ENCODE measurements at places on chromosomes 6 and 20.

DNA sequence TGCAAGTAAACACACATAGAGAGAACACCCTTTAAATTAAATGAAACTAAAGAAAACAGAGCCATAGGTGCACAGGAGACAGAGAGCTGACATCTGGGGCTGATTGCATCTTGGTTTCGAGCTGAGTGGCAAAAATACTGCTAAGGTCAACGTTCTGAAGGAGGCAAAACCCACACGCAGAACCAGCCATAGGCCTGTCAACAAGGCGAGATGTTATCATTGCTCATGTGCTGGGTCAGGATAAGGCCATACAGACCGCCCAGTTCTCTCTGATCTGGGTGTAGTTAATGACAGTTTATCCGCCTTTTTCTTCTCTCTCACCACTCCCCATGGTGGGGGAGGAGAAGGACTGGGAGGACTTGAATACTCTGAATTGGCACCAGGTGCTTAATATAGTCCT is 4.5 kb upstream of the FAM110A start:
- no peak for DNase-seq

DNA sequence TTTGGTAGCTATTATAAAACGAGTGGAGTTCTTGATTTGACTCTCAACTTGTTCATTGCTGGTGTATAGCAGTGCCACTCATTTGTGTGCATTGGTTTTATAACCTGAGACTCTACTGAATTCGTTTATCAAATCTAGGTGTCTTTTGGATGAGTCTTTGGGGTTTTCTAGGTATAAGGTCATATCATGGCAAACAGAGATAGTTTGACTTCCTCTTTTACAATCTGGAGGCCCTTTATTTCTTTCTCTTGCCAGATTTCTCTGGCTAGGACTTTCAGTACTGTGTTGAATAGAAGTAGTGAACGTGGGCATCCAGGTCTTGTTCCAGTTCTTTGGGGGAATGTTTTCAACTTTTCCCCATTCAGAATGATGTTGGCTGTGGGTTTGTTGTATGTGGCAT is 38.8 kb downstream of the SUMO4 start:
- no peak for DNase-seq

- DNase-seq: no peak
Measured at GRCh38 chr6:161215876-161216615, 57.8 kb downstream of the AGPAT4 start.

DNA sequence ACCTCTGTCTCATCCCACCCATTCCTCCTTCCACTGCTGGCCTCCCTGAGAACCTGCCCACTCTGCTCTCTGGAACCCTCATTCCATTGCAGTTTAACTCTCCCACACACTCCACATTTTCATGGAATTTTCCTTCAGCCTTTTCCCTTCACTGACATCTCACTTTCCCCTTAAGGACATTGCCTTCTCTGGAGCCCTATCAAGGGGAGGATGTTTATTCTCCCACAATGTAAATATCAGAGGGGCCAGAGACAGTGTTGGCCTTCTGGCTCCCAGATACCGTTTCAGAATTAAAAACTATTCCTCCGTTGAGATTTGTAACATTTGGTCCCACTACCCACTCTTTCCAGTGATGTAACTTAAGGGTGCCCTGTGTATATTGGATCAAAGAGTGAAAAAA is 199.5 kb upstream of the KCNK16 start:
- DNase-seq: no peak

- DNase-seq: no peak
Measured at GRCh38 chr6:169847901-169848311, 96.5 kb downstream of the ERMARD start.

DNA sequence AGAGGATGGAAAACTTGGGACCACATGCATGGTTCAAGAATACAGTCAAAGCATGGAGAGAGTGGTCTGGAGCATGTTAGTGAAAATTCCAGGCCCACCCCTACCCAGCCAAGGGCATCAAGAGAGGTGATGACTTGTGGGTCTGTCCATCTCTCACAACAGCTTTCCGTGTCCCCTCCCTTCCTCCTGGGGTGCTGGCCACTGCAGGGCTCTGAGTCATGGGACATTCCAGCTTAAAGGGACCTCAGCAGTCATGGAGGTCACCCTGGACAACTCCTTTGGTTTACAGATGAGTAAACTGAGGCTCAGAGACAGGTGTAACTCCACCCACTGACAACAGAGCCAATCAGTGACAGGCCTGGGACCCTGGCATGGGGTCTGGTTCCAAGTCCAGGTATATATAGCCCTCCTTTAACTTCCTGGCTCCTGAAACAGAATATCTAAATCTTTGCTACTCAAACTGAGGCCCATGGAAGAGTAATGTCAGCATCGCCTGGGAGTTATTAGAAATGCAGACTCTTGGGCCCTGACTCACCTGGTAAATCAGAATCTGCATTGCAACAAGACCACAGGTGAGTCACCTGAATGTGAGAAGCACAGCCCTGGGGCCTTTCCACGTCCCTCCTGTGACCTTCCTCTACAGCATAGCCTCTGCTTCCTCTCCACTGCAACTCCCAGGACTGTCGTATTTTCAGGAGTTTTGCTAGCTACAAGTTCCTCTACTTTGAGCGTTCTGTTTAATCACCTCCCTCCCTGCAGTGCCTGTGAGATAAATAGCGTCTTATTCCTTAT is 170.2 kb downstream of the ZDHHC14 start:
- DNase-seq: no peak

GRCh38 chr20:3745686-3746173 is 13.2 kb downstream of the HSPA12B start:
- DNase-seq: no peak

DNA sequence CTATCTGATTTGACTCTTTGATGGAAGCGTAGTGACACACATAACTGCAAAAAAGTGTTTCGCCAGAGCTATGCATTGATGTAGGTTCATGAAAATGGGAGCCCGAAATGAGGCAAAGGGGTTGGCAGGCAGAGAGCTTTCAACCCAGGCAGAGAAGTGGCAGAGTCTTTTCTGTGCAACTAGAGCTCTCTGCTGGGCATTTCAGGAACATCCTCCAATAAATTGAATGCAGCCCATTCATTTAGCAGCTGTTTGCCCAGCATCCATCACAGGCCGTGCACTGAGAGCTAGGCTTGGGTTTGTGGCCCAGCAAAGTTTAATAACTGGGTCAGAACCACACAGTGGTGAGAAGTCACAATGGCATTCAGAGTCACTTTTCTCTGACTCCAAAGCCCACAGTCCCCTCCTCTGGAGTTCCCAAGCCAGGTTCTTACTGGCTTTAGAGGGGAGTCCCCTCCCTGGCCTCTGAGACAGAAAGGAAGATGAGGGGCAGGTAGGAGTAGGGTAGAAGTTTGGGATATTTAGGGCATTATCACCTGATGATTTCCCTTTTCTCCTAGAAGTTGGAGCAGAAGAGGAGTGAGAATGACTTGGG is 31.8 kb upstream of the ELMO2 start:
- DNase-seq: peak; percentile 27

- DNase-seq: peak; percentile 84
Measured at GRCh38 chr6:15628499-15629131, 34.2 kb downstream of the DTNBP1 start.

DNA sequence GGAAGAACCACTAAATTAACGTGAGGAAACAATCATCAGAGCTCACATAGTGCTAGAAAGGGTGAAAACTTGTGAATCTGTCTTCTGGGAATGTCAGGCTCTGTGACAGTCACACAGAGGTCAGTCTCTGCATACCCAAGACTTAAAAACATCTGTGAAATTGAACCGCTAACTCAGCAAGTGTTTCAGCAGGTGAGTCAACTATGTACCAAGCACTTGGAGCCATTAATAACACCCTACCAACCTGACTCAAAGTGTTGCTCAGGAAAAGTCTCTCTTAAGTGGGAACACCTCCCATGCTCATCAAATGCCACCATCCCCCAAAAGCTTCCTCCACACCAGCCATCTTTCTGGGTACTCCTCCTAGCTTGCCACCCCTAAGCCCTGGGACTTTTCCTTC is 92.3 kb upstream of the CARMIL1 start:
- no peak for DNase-seq

DNA sequence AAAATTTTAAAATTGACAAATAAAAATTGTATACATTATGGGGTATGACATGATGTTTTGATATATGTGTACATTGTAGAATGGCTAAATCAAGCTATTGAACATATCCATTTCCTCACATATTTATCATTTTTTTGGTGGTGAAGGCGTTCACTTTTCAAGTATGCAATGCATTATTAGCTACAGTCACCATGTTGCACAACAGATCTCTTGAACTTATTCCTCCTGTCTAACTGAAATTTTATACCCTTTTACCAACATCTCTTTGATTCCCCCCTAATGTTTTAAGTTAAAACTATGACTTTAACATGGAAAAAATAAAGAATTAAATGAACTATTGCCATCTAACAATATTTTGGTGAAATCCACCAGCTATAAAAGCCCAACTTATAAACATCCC is 65.2 kb upstream of the UST start:
- DNase-seq: peak; percentile 18

- no peak for DNase-seq
Measured at GRCh38 chr6:156598855-156599180, 178.4 kb upstream of the ARID1B start.

- DNase-seq: peak; percentile 29
Measured at GRCh38 chr6:105522626-105523322, 119.9 kb upstream of the PREP start.

DNA sequence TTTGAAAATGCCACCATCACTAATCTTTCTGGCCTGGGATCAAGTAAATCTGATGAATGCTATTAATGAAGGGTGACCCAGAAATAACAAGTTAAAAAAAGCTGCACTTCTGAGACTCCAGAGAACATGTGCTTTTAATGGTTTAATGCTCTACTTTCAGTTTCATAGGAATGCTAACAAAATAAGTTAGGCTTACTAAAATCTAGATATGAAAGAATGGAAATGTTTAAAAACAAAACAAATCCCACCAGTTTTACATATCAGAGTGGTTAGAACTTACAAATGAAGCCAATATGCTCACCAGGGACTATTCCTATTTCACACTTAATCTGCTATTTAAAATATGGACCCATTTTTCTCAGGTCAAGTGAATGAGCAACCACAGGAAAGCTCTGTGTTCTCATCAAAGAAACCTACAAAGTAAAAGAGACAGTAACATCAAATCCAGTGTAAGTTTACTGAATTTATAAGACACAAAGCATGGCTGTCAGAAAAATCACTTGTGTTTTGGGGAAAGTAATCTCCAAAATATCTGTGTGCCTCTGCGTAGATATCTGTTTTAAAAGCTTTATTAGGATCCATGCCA is 40.3 kb downstream of the FYN start:
- no peak for DNase-seq

- peak; percentile 50 for DNase-seq
Measured at GRCh38 chr6:4809999-4810918, 34.1 kb downstream of the CDYL start.

- DNase-seq: peak; percentile 91
Measured at GRCh38 chr6:121780325-121781321, 345.2 kb downstream of the GJA1 start.

- DNase-seq: no peak
Measured at GRCh38 chr6:73369563-73369962, at the start of gene OOEP. TSS of gene OOEP (minus strand) at chr6:73369897. CDS start at chr6:73369792, 105 bp downstream.

DNA sequence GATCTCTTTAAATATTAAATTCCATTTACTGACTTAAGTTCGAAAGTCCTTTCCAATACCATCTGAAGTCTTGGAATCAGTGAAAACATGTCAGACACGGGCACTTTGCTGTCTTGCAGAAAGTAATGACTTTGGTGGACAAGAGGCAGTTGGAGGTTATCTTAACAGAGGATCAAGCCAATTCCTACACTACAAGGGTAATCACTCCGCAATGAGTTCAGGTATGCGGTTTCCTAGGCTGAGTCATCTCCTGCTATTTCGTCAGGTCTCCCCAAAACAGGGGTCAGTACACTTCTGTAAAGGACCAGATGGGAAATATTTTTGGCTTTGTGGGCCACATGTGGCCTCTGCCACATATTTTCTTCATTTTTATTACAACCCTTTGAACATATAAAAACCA is 656.6 kb downstream of the KIF16B start:
- DNase-seq: peak; percentile 8

DNA sequence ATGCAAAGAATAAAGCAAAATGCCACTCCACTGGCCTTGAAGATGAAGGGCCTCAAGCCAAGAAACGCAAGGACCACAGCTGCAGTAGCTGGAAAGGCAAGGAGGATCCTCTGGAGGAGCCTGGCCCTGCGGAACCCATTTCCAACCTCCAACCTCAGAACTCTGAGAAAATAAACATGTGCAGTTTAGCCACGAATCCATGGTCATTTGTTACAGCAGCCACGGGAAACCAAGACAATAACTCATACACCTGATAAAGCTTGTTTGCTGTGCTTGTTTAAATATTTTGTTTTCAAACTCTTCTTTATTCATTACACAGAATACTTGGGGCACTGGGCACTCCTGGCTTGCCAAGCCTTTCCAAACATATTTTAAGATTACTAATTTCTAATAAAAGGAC is 10.4 kb downstream of the SERPINB6 start:
- no peak for DNase-seq

GRCh38 chr6:57250348-57250747 is 28.2 kb upstream of the RAB23 start:
- DNase-seq: no peak

GRCh38 chr6:164928728-164929407 is 380.5 kb downstream of the C6orf118 start:
- no peak for DNase-seq

GRCh38 chr6:3747100-3747737 is 4.3 kb downstream of the PXDC1 start:
- no peak for DNase-seq
